RWPE1 (cell line): ENCODE measurements at places on chromosomes 16 and 17.
A peak's percentile ranks its signal among the peaks of the same experiment; 100 is the strongest.

DNA sequence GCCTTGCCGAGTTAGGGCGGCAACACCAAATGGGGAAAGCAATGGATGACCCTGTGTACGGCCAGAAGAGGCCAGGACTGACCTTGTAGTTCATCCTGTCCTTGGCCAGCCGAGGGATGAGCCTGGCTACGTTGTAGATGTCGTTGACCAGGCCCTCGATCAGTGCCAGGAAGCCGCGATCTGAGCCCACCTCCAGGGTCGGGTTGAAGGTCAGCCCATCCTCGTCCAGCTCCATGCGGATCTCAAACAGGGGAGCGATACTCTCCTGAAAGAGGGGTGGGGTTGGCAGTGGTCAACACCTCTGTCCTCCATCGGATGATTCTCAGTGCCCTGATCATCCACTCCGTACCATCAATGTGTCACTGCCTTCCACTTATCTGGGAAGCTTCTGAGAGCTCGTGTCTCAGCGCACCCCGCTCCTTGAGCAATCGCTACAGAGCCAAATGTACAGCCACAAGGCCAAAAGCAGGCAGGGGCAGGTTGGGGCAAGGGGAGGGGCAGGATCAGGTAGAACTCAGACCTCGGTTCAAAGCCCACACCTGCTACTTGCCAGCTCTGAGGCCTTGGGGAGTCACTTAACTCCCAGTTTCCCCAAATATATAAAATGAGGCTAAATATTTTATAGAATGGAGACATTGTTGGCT, 39.9 kb downstream of the DNAH17 start:
- DNase-seq = no peak

- peak; percentile 34 for DNase-seq
Measured at GRCh38 chr16:47970291-47970931, 185.4 kb downstream of the ABCC12 start.

GRCh38 chr17:57861000-57861789, 11.4 kb upstream of the MRPS23 start:
- no peak for DNase-seq

GRCh38 chr16:11677451-11677951, 9.2 kb downstream of the SNN start:
- DNase-seq = no peak

DNA sequence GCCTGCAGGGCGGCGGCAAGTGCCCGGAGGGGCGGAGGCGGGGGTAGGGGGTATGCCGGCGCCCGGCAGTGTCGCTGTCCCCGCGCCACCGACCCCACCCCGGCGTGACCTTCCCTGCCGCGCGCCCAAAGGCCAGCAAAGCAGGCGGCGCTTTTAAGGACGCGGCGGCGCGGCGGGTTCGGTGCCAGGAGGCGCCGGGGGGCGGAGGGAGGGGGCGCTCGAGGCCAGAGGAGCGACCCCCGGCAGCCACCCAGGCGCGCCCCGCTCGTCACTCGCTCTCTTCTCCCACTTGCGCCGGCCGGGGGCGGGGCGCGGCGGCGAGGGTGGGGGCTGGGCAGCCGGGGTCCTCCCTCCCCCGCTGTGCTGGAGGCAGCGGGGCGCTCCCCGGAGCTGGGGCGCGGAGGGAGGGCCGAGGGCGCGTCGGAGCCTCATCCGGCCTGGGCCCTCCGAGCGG, 8.6 kb upstream of the BAHCC1 start:
- DNase-seq = no peak

GRCh38 chr17:82217530-82218204, 5.0 kb upstream of the CCDC57 start:
- DNase-seq = no peak

DNA sequence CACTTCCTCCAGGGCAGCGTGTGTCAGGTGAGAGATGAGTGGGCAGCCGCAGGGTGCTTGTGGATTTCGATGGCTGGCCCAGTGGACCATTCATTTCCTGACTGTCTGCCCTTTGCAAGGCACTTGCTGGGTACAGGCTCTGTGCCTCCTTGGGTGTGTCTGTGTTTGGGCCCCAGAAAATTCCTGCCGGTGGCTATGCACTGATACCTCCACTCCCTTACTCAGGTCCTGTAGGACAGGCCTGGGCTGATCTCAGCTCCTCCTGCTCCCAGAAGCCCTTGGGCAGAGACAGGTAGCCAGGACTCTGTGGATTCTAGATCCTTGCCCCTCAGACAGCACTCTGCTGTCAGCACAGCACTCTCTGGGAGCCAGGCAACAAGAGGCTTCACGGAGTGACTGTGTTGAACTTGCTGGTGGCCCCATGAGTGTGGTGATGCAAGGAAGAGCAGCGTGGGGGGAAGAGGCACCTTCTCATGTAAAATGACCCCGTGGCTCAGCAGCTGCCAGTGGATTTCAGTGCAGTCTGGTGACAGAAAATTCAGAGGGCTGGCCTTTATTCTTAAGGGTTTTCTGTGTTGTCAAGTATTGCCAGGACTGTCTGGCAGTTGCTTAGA, 29.0 kb downstream of the PGS1 start:
- DNase-seq = no peak

DNA sequence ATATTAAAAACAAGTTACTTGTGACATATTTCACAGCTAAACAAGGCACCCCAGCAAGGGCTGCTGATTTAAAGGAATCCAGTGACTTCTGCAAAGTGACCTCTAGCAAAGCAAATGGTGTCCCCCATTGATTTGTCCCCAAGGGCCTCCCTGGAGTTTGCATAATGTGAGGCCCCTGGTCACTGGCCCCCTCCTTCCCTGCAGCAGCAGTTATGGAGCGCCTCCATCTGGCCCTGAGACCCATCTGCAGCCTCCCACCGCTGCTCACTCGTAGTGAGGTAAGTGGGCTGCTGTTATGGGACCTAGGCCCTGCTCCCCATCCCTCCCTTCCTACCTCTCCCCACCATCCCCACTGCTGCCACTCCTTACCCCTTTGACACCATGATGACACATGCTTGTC, 19.6 kb upstream of the EEF2K start:
- DNase-seq = no peak

DNA sequence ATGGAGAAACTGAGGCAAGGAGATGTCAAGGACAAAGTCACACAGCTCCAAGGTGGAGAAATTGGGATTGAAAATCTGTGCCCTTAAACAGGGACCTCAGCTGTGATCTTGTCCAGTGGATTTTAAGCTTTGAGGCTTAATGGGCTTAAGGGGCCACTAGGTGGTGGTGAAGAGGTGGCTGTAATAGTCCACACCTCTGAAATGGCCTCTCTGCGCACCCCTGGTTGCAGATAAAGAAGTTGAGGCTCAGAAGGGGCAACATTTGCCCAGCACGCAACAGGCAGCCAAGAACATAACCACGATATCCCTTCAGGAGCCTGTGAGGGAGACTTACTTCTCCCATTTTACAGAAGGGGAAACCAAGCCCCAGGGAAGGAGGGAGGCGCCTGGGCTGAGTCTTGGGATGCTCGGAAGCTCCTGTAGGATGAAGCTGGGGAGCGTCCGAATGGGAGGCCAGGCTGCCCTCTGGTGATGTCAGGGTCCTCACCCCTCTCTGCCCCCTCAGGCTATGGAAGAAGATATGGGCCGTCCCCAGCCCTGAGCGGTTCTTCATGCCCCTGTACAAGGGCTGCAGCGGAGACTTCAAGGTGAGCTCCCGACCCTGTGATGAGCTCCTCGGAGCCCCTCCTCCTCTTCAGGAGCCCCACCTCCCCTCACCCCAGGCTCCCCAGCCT, 43.7 kb downstream of the IL21R start:
- DNase-seq = no peak
